Fibroblast of skin of right quadriceps (primary cell): ENCODE measurements at places on chromosomes 6 and 20.

DNA sequence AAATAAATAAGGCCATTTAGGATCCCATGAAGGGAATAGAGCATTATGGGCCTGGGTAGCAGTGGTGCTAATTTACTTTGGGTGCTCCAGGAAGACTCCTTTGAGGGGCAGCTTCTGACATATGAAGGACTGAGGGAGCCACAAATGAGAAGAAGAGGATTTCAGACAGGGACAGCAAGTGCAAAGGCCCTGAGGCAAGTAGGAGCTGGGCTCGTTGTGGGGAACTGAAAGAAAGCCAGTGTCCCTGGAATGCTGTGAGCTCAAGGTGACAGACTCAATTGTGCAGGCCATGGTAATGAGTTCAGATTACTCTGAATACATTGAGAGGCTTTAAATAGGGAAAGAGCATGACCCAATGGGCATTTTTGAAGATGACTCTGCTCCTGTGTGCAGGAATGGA, 307.6 kb downstream of the TSHZ2 start:
- DNase-seq, result no peak

DNA sequence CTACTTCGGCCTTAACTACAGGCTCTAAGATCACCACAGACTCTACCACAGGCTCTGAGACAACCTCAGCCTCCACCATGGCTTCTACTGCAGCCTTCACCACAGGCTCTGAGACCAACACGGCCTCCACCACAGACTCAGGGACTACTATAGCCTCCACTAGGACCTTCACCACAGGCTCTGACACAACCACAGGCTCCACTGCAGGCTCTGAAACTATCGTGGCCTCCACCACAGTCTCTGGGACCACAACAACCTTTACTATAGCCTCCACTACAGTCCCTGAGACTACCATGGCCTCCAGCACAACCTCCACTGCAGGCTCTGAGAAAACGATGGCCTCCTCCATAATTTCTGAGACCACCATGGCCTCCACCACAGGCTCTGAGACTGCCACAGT, 15.3 kb downstream of the MUC22 start:
- DNase-seq, result no peak

DNA sequence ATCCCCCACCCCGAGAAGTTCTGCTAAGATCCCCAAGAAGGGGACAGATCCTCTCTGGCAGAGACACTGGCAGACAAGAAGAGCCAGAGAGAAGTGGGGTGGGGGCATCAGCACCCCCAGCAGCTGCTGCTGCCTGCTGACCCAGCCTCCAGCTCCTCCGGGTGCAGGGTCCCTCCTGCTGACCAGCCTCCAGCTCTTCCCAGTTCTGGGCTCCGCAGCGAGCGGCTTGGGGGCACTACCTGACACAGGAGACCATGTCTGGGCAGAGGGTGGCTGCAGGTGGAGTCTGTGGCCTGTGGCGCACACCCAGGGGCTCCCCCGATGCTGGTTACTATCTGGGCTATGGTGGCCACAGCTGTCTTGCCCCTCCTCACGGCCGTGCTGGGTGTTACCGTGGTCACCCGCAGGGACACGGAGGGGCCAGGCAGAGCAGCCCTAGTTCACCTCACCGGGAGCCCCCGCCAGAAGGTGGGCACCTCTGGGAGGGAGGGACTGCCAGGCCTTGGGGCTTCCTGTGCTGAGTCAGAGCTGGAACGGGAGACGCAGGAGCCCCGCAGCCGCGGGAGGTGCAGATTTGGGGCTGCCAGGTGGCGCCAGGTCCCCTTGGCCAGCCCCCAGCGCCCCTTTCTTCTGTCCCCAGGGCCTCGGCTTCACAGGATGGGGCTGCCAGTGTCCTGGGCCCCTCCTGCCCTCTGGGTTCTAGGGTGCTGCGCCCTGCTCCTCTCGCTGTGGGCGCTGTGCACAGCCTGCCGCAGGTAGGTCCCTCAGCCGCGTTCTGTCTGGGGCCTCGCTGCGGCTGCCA, 630 bp downstream of the LIME1 start:
- DNase-seq, result no peak

DNA sequence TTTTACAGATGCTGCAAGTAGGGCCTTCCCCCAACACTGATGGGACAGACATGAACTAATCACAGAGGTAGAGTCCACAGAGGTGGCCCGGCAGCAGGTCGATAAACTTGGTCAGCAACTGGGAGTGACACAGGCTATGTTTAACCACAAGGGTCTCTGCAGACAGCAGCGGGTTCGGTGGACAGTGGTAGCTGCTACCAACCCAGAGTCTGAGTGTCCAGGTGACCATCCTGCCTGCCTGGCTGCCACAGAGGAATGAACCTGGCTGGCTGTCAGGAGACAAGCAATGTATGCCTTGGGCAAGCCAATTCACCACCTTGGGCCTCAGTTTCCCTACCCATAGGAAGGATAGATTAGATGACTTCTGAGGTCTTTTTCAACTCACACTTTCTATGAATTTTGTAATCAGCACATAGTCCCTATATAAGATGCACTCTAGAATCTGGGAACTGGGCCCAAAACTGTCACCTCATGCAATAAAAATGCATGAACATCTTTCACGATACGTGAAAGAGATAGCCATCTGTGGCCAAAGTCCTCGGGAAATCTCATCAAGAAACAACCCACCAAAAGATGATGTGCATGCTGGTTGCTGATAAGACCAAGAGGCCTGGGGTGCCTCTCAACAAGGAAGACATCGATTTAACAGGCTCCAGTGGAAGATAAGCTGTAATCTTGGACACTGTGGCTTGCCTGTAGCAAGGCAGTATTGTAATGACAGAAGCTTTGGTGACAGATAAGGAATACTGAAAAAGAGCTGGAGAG, 30.5 kb downstream of the MDGA1 start:
- peak; percentile 81 for DNase-seq

GRCh38 chr6:122631571-122632249, 21.5 kb downstream of the PKIB start:
- no peak for DNase-seq

DNA sequence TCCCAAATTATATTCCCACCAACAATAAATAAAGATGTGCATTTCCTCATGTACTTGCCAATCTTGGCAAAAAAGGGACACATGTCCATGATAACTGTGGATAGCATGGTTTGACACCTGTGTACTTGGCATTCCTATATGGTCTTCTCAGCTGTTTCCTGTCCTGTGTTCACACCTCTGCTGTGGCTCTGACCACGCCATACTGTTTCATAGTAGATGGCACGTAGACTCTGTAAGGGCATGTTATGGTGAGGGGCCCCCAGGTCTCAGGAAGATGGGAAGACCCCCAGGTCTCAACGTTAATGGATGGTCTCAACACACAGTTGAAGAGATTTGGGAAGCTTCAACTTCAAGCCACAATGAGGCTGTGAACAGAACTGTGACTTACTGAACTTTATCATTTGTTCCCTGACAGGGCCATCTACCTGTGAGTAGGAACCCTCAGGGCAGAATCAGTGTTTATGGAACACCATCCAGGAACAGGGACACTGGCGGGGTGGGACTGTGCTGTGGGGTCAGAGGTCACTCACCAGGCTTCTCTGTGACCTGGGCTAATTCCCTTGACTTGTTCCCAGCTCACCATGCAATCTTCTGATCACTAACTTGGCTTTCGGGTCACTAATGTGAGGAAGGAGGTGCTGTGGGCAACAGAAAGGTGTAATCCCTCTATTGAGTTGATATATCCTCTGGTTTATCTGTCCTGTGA, 11.8 kb downstream of the ZBTB24 start:
- no peak for DNase-seq

DNA sequence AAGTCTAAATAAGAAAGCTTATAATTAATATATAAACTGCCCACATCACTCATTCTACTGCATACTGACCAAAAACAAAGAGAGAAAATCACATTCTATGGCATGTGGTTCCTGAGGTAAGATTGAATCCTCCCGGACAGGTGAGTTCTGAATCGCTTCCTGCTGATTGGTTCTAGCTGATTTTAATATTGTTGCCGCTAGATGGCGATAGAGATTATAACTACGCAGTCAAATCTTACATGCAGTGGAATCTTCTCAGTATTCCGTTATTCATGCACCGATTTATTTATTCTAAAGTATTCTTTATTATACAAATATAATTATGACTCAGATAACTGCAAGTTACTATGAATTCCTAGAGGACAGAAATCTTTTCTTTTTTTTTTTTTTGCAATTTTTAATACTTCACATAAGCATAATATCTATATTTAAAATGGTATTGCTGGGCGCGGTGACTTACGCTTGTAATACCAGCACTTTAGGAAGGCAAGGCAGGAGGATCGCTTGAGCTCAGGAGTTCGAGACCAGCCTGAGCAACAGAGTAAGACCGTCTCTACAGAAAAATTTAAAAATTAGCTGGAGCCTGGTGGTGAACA, 24.2 kb upstream of the TMX4 start:
- peak; percentile 47 for DNase-seq

DNA sequence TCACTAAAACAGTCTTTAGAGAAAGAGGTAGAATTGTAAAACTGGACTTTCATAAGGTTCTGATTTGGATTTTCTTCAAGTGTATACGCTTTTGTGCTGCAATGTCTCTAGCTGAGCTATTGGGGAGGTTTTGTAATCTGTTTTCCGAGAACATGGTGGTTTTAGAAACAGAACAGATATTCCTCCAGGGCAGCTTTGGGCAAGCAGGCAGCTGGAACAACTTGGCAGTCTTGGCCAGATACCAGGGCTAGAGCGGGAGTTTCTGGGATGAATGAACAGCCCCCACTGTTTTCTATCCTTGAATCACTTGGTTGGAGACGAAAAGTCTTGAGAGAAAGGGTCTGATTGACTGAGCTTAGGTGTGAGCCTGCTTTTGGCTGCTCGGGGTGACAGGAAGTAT, 17.1 kb upstream of the ARMC2 start:
- no peak for DNase-seq

- no peak for DNase-seq
Measured at GRCh38 chr20:19913349-19913748, 103.8 kb upstream of the NAA20 start.

GRCh38 chr6:128574402-128574801, 54.0 kb upstream of the PTPRK start:
- DNase-seq, result no peak

- no peak for DNase-seq
Measured at GRCh38 chr20:56005389-56005715, at the start of gene CBLN4. TSS of gene CBLN4 (minus strand) at chr20:56005519. CDS start at chr20:56004171, 1,348 bp downstream.

DNA sequence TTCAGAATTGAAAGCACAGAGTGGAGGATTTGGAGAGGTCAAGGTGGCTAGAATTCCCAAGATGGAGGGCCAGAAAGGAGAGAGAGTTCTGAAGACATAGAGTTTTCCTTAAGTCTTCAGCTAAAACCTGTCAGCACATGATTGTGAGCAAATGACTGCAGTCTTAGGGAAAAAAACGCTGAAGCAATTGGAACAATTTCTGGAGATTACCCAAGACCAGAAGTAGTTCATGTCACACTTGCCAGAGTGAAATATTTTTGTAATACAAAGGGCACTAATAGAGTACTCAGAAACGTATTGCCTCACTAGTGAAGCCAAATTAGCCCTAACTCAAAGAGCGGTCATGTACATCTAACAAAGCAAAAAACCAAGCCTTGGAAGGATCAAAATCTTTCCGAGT, 541.3 kb upstream of the MARCKS start:
- DNase-seq, result peak; percentile 30

DNA sequence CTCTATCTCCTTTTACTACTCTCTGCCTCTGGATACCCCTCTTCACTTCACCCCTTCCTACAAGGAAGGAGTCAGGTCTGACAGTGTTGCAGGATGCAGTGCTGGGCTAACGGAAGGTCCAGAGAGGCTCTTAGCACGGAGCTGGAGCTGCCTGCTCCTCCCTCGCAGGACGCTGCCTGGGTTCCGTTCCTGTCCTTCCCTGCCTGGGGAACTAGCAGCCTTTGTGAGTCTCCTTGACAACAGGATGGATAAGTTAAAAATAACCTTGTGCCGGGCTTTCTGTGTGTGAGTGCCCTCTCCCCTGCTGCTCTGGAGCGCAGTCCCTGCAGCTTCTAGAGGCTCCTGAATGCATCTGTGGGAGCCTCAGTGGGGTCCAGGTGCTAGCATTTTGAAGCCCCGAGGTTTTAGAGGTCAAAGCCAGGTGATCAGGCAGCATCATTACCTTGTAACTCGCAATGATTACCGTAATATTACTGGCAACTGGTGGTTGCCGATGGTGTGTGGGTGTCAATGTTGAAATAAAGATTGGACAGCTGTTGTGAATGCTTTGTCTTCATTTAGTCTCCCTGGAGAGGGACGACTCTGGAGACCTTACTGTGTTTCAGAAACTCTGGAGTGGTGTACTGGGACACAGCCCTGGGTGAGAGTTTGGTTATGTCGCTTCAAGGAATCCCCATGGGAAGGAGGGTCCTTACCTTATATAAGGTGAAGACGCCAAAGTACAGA, 44.4 kb downstream of the CDS2 start:
- DNase-seq, result no peak

DNA sequence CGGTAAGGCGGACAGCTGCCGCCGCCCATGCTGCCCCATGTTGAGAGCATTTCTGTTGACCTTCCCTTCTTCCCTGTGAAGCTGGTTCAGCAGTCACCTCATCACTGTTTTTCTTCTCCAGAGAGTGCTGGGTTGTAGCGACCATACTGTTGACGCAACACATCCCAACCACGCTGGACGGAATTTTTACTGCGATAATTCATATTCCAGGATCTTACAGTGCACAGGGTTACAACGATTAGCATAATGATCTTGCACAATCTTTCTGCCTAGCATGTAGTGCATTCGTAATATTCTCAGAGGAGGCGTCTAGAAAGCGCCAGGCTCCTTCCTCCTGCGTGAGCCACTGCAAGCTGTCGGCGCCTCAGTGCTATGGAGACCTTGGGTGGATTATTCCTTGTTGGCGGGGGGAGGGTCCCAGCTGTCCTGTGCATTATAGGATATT, 137.0 kb downstream of the MTHFD1L start:
- DNase-seq, result peak; percentile 47

DNA sequence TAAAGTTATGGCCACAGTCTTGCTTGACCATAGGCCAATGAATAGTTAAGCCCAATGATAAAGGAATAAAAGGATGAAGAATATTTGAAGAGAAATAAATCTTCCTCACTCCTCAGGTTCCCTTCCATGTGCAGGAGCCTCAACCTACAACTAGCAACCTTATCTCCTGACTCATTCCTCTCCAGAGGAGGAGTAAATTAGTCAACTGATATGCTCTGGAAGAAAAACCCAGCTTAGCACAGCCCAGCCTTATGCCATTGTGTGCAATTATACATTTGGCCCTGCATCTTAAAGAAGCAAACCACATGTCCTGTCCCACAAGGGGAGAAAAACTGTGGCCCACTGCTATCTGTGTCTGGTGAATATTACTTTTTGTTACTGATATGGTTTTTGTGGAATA, 82.1 kb downstream of the PHIP start:
- DNase-seq, result no peak

DNA sequence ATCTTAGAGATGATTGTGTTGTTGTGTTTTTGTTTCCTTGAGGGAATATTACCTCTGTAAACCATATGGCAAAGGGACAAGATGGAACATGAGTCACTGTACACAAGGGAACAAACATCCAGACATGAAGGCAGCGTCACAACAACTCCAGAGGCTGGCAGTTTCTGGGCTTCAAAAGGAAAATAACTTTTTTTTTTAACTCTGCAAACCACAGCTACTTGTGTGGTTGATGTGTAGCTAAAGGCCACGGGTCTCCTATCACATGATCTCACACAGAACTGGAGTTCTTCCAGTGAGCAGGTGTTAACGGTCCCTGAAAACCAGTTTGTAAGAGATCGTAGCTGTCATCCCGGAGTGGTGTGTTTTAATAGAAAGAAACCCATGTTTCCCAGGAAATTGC, 33.2 kb upstream of the HBS1L start:
- DNase-seq, result no peak
